K562 (cell line): ENCODE measurements at places on chromosomes 12 and 14. TPM values are rescaled to one million over a fixed set of nuclear protein-coding genes. Genes with fewer than 3 reads are reported as not detected.

Gene PLEKHG7
- not detected in 2 replicates for total RNA-seq

Gene GALNT16
- total RNA-seq: not detected in 2 replicates

Gene ZDHHC22
- total RNA-seq: not detected in 2 replicates

Gene ADAM20
- not detected in 2 replicates for total RNA-seq

Gene AQP2
- total RNA-seq: not detected in 2 replicates

Gene TPPP2
- not detected in 2 replicates for total RNA-seq

Gene FSCB
- not detected in 2 replicates for total RNA-seq

Gene PLEK2
- total RNA-seq: not detected in 2 replicates

Gene USP44
- total RNA-seq: 2.1 and 3.0 TPM in 2 replicates

Gene NOVA1
- not detected in 2 replicates for total RNA-seq

Gene GYS2
- not detected in 2 replicates for total RNA-seq

Gene TSPAN19
- not detected in 2 replicates for total RNA-seq

Gene LRRIQ1
- not detected in 2 replicates for total RNA-seq

Gene ACSS3
- total RNA-seq: 0.36 and 0.40 TPM in 2 replicates

Gene SOAT2
- not detected in 2 replicates for total RNA-seq

Gene AICDA
- 0.11 TPM in 1 of 2 replicates, not detected in the other for total RNA-seq

Gene CHGA
- 0.20 TPM in 1 of 2 replicates, not detected in the other for total RNA-seq

Gene EML1
- 0.25 and 0.35 TPM in 2 replicates for total RNA-seq

Gene ORMDL2
- total RNA-seq: 32.7 and 34.3 TPM in 2 replicates

Gene CLEC4C
- not detected in 2 replicates for total RNA-seq

Gene TMEM30B
- total RNA-seq: 0.04 TPM in 1 of 2 replicates, not detected in the other
